Activated B cell treated with CpG ODN at 0.5 μM for 24 hours (primary cell): ENCODE measurements at places on chromosomes 7 and 10.

DNA sequence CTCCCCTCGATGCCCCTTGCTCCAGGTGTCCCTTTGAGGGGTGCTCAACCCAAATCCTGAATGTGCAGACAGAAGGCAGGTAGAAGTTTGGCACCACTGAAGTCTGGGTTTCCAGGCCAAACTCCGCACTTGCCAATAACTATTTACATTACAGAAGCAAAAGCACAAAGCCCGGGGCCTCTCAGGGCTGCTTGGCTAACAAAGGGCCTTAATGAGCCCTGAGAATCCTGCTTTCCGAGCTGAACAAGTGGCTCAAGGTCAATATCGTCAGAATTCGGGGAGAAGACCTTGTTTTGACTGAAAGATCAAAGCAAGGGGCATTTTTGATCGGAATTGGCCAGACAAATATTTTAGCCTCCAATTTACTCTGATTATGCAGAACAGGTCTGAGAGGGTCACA, 189.9 kb downstream of the HERPUD2 start:
- no peak for DNase-seq

- no peak for DNase-seq
Observed at GRCh38 chr10:97766996-97767924, 4.5 kb downstream of the SFRP5 start.

DNA sequence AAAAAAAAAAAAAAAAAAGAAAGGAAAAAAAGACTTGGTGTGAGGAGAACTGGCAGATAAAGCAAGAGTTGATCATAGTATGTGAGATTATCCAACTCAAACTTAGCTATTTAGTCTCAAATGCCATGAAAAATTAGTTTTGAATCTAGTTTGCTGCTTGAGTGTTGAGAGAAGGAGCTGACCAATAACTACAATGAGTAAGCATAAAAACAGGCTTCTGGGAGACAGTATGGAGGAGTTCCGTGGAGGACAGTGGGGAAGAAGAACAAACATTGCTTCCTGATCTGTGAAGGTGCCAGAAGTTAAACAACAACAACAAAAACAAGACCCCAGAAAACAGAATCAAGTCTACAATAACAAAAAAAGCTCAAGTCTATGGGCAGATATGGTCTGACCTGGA, 317.1 kb upstream of the POT1 start:
- no peak for DNase-seq

DNA sequence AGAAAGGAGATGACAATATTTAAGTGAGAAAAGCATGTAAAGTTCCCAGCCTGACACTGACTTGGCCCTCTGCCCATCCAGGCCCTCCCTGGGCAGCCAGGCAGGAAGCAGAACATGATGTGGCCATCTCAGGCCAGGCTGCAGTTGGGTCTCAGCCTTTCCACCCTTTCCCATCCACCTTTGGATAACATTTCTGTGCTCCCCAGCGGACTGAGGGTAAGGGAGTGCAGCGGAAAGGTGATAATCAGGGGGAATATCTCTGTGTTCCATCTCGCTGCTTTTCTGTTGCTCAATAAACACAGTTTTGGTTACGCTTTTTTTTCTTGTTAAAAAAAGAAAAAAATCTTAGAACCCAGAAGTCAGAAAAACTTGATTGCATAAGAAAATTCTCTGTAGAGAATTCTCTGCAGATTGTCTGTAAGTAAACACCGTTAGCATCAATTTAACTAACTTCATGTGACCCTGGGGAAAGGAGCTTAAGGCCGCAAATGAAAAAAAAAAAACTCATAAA, 37.2 kb upstream of the TARP start:
- DNase-seq, result no peak

DNA sequence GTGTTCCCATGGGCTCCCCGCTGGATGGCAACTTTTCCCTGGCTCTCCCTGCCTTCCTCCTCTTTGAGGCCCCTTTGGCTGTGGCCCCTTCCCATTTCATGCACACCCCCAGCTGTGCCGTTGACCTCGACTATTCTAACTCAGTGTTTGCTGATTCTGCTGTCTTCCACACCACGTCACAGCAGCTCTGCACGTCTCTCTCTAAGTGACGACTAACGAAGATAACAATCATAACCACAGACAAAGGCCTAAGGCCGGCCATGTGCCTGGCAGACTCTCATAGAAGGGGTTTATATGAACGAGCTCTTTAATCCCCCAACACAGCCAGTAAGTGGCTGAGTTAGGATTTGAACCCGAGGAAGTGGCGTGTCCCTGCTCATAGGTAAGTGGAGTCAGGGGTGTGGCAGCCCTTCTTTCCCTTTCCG, 151.5 kb upstream of the SHH start:
- no peak for DNase-seq

DNA sequence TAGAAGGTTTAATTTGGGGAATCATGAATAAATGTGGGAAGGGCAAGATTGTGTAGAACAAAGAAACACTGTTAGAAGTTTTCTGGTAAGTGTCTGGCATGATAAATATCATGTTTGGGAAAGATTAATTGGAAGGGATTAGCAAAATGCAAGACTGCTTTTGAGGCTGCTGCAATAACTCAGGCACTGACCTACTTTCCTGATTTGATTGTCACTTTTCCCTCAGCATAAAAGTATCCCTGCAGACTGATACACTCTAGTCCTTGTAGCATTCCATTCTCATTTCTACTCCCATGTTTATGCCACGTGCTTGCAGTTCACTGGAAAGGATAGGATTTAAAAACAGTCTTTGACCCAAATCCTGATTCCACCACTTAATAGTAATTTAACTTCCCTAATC, 303.3 kb upstream of the SEMA3A start:
- no peak for DNase-seq

GRCh38 chr10:44921061-44921460, 9.9 kb downstream of the TMEM72 start:
- no peak for DNase-seq

- DNase-seq, result no peak
Observed at GRCh38 chr10:130203626-130204025, 67.4 kb downstream of the GLRX3 start.
